ENCODE measurements at places on chromosomes 2 and 18.

- no peak for DNase-seq
Observed at GRCh38 chr2:237500681-237501424, 13.8 kb downstream of the MLPH start.

DNA sequence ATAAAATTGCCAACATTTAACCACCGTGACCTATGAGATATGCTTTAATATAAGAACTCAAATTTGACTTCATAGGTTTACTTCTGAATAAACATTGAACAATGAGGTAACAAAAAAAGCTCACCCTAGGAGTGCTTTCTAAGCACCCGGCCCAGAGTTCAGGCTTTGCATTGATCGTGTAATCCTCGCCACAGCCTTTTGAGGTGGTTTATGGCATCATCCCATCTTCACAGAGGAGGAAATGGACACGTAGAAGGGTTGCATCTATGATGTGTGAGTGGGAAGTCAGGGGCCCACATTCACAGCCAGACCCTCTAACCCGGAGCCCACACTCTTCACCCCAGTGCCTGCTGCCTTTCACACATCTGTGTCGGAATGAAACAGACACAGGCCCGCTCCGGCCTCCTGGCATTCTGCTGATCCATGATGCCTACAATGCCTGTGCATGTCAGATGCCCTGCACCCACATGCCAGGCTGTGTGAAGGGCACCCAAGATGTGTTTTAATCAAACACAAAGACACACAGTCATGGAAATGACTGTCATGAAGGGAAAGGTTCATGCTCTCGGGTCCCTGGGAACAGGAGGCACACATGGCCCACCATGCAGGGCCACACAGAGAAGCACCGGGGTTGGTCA lies 48.6 kb upstream of the RPL31 start:
- DNase-seq, result no peak

GRCh38 chr2:46960618-46961017 lies 45.0 kb upstream of the MCFD2 start:
- DNase-seq, result no peak

DNA sequence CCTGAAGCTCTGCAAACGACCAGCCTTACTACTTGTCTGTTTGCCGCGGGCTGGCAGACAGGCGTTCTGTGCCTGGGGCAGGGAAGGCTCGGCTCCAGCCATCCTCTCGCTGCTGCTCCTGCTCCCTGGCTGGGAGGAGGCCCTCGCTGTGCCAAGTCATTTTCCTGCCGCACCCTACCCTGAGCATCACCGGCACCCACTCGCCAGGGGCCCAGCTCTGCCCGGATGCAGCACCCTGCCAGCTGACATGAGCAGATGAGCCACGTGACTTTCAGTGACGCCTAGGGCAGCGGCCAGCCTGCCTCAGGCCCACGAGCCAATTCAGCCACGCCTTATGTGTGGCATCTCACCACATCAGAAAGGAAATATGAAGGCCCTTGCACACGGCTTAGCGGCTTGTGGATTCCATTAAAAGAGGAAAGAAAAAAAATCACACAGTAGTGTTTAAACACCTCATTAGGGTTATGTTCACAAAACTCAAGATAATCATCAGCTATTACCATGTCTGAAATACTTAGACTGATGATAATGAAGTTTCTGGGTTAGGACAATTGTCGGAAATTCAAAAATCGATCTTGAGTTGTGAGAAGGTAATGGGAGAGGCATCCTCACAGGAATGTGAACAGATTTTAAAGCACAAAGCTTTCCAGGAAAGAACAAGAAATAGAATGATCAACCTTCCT lies 250.5 kb downstream of the TWIST2 start:
- no peak for DNase-seq

GRCh38 chr2:95372216-95372829 lies 30.2 kb upstream of the FAHD2A start:
- DNase-seq, result no peak

DNA sequence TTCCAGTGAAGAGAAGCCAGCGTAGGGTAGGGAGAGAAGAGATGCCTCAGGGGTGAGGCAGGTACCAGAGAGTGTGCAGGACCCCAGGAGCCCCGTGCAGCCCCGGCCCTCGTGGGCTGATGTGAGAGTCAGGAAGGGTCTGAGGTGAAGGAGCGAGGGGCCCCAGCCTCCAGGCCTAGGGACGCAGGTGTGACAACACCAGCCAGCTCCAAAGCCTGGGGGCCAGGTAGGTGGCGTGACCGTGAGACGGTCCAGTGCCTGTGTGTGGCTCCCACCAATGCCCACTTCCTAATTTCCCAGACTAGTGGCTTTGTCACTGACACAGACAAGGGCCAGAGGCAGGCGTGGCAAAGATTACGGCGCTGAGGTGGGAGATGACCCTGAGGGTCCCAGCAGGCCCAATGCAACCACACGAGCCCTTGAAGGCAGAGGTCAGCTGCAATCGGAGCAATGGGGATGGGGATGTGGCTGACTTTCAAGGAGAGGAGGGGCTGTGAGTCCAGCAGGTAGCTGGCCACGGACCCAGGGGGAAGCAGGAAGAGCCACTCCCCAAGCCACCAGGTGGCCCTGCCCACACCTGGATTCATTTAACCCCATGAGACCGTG lies 86.0 kb upstream of the SNTG2 start:
- no peak for DNase-seq

GRCh38 chr18:10523544-10523943 lies 2.3 kb upstream of the NAPG start:
- no peak for DNase-seq

DNA sequence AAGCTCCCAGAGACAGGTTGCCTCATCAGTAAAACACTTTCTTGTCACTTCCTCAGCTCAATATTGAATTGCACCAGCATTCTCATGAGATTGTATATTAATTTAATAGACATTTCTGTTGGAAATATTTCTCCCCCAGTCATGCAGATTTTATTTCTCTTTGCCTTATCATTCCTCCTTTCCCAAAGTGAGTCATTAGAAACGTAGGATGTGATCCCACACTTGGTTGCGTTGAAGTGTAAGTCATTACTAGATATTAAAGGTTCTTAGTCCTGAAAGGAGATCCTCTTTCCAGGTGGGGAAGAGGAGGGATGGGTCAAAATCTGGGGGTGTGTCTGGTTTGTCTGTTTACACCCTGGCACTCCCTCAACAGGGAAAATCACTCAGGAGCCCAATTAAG lies 438.2 kb downstream of the SLC4A3 start:
- DNase-seq, result no peak

DNA sequence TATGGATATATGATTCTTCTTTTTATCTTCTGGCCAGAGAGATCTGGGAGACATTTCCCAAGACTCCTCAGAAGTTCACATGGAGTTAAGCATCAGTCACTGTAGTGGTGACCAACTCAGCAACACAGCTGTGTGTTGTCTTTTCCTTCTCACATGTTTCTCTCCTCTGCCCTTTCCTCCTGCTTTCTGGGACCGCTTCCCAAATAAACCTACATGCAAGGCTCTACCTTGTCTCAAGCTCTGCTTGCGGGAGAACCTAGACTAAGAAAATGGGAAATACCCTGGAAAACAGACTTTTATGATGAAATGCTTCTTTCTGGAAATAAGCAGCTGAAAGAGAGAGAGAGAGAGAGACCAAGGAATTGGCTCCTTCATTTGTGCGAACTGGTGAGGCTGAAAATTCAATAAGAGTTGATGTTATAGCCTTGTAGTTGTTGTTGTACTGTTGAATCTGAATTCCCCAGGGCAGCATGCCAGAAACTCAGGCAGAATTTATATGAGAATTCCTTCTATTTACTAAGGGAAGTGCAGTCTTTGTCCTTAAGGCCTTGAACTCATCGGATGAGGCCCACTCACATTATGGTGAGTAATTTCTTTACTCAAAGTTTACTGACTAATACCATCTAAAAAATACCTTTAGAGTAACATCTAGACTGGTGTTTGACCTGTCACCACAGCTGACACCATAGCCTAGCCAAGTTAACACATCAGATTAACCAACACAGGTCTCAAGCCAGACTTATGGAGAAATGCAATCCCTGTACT lies 22.7 kb upstream of the DSC1 start:
- no peak for DNase-seq

DNA sequence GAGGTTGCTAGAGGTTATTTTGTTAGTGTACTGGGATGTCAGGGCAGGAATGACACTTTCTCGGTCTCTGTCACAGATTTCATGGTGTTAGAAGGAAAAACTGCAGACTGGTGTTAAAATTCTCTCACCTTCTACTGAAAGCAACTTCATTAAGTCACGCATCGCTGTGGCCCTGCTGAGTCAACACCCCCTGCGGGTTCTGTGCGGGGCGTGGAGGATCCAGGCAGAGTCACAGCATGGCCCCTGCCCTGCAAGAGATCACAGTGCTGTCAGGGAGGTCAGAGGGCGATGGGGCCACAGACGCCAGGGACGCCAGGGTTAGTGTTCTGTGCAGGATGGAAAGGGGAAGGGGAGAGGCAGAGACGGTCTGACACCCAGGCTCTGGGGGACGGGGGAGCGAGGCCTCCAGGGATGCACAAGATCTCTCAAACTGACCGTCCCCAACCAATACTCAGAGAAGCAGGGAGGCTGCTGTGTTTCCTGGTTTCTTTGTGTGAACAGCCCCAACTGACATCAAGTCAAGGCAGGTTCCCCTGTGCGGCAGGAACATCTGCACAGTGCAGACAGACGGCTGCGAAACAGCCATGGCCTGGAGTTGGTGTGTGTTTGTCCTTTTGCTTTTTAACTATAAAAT lies 354.9 kb upstream of the SALL3 start:
- no peak for DNase-seq

DNA sequence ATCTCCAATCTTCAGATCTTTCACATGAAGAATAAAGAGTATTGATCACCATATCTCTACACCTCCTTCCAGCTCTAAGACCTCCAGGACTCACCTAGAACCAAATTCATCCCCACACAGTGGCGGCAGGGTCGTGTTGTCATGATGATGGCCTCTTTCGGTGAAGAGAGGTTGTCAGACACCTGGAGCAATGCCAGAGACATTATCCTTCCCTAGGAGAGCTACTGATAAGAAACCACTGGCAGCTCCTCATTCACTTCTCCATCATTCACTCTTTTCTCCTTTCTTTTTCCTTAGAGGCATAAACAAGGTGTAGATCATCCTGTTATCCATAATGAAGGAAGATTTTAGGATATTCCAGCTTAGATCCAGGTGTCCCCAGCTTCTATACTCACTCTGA lies 197.9 kb upstream of the TNP1 start:
- DNase-seq, result no peak

DNA sequence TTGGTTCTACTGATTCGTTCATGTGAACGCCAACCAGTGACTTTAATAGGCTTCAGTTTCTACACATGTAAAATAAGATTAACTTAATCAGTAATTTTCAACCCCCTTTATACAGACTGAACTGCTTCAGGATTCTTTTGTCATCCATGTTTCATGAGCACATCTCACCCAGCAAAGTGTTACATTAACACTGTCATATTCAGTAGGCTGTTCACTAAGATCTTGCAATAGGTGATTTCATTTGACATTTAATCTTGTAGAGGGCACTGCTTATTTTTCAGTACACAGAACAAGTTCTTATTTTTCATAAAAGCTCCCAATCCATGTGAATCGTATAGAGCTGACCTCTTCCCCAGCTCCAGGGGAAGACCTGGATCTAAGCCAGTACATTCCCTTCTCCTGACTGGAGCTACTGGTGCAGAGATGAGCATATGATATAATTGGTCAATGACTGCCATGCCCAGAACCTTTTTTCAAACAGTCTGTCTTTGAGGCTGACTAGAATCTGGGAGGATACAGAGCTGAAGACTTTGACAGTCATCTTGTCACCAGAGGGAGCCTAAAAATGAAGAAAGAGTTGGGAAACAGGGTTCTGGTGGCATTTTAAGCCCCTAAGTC lies 72.2 kb upstream of the CHRNA1 start:
- DNase-seq, result no peak

GRCh38 chr2:62362561-62362960 lies 143.4 kb downstream of the TMEM17 start:
- no peak for DNase-seq

- DNase-seq, result peak; percentile 27
Observed at GRCh38 chr2:202034249-202035088, 814 bp downstream of the FZD7 start.

- DNase-seq, result no peak
Observed at GRCh38 chr2:101477556-101477955, 2.6 kb upstream of the RFX8 start.

DNA sequence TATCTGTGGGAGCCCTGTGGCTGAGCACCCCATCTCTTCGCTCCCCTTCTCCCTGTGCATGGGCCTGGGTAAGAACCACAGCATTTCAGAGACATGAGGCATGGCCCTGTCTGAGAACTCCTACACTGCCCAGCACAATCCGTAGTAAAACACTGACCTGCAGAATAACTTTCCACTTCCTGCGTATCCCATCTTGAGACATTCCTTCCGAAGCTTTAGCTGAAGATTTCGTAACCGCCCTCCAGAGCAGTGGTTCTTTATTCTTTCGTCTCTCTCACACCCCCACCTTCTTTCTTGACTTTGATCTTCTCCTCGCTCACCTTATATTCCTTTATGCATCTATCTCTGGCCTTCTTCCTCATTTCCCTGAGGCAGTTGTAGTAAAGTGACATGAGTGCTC lies 381.1 kb downstream of the HRH4 start:
- no peak for DNase-seq

GRCh38 chr2:102250278-102250821 lies 61.0 kb upstream of the IL1RL1 start:
- no peak for DNase-seq

Measured in activated gamma-delta T cell (primary cell).